ENCODE measurements at places on chromosomes 5 and 9.

DNA sequence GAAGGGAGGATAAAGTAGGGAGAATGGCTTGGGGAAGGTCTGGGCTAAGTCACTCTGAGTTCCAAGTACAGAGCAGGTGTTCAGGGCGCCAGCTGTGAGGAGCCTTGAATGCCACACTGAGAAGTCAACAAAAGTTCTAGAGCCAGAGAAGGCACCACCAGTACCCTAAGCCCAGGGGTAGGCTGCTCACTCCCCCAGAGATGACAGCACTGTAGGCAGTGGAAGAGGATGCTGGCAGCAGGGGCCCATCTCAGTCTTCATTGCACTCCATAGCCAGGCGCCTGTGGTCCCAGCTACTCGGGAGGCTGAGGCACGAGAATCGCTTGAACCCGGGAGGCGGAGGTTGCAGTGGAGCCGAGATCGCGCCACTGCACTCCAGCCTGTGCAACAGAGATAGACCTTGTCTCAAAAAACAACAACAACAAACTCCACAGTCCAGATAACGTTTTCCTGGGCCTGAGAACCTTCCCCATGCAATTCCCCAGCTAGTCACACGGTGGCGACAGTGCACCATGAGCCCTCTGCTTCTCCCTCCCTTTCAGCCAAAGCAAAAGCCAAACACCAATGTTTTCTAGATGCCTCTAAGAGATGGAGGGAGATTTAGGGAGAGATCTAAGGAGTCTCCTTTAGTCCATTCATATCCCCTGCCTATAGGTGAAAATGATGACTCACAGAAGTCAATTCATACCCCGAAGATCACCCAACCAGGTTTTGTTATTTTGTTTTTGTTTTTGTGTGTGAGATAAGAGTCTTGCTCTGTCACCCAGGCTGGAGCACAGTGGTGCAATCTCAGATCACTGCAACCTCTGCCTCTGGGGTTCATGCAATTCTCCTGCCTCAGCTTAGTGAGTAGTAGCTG, 19.8 kb upstream of the NSD1 start:
- DNase-seq, result no peak

DNA sequence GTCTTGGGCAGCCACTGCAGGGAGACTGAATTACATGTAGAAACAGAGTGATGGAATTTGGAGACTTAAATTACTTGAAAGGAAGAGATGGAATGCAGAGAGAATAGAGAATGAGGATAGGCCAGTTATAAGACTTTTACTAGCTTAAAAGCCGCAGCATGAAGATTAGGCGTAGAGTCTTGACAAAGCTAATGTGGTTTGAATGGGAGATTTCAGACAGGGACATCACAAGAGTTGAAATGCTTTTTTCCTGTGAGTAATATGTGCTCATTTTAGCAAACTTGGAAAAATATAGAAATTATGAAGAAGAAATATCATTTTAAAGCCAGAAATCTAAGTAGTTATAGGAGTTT, 7.5 kb downstream of the CENPP start:
- no peak for DNase-seq

- no peak for DNase-seq
These were observed 31.1 kb downstream of the FGD3 start for GRCh38 chr9:92978345-92978875.

DNA sequence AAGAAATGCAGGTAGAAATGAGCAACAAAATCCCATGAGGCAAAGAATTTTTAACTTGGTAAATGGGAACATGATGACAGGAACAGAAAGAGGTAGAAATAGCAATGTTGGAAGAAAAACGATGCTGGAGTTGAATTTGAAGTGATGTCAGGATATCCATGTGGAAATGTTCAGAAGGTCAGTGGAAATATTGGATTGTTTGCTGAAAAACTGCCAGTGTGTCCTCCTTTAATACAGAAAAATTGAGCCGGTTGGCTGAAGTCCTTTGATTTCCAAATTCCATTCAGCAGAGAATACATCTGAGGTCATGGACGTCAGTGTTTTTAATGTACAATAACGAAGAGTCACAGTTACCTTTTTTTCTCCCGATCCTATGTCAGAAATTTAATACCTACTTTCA, 110.0 kb upstream of the DMAC1 start:
- no peak for DNase-seq

- DNase-seq, result peak; percentile 13
These were observed 36.0 kb downstream of the POC5 start for GRCh38 chr5:75681125-75681830.

GRCh38 chr9:112245126-112245525, 70.0 kb upstream of the SUSD1 start:
- no peak for DNase-seq

DNA sequence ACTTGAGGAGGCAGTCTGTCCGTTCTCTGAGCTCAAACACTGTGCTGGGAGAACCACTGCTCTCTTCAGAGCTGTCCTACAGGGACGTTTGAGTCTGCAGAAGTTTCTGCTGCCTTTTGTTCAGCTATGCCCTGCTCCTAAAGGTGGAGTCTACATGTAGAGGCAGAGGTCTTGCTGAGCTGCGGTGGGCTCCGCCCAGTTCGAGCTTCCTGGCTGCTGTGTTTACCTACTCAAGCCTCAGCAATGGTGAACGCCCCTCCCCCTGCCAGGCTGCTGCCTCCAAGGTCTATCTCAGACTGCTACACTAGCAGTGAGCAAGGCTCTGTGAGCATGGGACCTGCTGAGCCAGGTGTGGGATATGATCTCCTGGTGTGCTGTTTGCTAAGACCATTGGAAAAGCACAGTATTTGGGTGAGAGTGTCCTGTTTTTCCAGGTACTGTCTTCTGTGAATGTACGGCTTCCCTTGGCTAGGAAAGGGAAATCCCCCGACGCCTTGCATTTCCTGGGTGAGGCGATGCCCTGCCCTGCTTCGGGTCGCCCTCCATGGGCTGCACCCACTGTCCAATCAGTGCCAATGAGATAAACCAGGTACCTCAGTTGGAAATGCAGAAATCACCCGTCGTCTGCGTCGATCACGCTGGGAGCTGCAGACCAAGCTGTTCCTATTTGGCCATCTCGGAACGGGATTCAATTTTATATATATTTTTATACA, 58.5 kb downstream of the CNTRL start:
- no peak for DNase-seq

- no peak for DNase-seq
These were observed 20.7 kb downstream of the CDH6 start for GRCh38 chr5:31214229-31214628.

GRCh38 chr5:10475931-10476676, 34.4 kb downstream of the ROPN1L start:
- no peak for DNase-seq

- DNase-seq, result no peak
These were observed 13.6 kb downstream of the TERT start for GRCh38 chr5:1281038-1281882.

- DNase-seq, result no peak
These were observed 90.4 kb upstream of the COL5A1 start for GRCh38 chr9:134551176-134551575.
